ENCODE measurements at places on chromosomes 16 and 17.

GRCh38 chr17:77476931-77477805 lies 336.4 kb downstream of the SEC14L1 start:
- DNase-seq: peak; percentile 30

DNA sequence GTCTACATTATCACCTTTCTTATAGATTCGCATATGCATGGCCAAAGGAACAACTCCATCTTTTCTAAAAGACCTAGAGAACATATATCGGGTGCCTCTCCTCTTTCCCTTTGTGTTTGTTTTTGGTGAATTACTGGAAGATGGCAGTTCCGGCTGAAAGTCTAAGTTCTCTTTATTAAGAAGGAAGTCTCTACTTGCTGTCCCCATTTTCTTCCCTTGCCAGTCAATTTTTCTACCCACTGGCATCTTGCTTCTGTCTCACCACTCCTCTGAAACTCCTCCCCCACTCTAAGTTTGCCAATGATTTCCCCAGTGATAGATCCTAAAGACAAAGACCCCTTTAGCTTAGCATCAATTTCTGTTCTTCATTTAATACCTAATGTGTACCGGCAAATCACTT lies 93.9 kb upstream of the CORO6 start:
- no peak for DNase-seq

GRCh38 chr16:19909750-19910322 lies 25.2 kb upstream of the GPRC5B start:
- no peak for DNase-seq

- DNase-seq: peak; percentile 59
Measured at GRCh38 chr17:28916302-28916934, 13.5 kb upstream of the DHRS13 start.

GRCh38 chr17:1493291-1493980 lies 950 bp upstream of the MYO1C start:
- DNase-seq: no peak

DNA sequence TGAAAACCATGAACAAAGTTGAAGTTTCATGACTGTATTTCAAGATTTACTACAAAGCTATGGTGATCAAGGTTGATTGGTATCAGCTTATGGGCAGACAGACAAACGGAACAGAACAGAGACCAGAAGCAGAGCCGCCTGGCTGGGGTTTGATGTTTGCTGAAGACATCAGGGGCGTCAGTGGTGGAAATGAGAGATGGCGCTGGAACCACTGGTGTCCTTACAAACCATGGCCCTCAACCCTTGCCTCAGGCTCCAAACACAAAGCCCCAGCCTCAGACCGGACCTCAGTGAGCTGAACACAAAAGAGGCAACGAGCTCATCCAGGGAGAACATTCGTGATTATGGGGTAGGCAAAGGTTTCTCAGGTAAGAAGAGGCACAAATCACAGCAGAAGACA lies 113.0 kb upstream of the METRNL start:
- DNase-seq: no peak

GRCh38 chr16:86604436-86605193 lies 26.3 kb downstream of the FOXL1 start:
- DNase-seq: peak; percentile 35

DNA sequence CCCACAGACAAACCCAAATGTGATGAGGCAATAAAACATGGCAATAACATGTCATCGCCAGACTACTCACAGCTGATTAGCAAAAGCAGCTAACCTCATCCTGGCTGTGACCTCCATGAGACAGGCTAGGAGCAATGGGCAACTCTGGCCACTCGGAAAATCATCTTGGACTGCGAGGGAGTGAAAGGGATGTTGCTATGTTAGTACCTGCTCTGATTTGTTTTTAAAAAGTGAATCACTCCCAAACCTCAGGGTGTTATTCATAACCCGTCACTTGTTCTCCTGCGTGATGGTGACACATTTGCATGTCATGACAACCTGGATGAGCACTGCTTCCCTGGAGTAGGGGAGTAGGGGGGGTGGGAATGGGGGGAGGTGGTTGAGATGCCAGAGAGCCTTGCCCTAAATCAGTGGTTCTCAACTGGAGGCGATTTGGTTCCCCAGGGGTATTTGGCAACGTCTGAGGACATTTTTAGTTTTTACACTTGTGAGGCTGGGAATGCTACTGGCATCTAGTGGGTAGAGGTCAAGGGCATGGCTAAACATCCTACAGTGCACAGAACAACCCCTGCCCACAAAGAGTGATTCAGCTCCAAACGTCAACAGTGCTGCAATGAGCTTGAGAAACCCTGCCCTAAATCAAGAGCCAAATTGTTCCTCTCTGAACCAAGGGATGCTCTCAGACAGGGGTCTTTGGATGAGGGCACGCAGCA lies 241.7 kb downstream of the SOX9 start:
- no peak for DNase-seq

- DNase-seq: no peak
Measured at GRCh38 chr16:27321013-27321915, 7.5 kb downstream of the IL4R start.

DNA sequence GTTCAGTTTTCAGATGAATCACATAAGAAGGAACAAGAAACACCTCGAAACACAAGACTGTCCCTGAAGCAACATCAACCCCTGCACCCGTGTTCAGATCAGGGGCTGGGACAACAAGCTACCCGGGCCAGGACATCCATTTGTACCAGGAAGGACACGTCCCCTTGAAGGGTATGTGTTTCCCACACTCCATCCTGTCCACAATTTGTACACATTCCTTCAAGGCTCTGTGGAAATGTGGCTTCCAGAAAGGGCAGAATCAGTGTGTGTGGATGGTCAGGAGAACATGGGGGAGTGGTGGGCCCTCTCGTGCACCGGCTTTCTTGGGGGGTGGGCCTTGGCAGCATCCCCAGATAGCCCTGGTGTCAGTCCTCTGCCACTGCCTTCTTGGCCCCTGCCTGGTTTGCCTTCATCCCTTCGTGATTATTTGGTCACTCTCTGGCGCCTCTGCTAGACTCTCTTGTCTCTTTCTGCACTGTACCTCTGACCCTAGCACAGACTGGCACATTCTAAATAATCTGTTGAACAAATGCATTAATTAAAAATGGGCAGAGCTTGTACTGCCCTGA lies 10.3 kb downstream of the KIFC3 start:
- no peak for DNase-seq

GRCh38 chr17:78449983-78450595 lies 71.6 kb downstream of the PGS1 start:
- DNase-seq: no peak

DNA sequence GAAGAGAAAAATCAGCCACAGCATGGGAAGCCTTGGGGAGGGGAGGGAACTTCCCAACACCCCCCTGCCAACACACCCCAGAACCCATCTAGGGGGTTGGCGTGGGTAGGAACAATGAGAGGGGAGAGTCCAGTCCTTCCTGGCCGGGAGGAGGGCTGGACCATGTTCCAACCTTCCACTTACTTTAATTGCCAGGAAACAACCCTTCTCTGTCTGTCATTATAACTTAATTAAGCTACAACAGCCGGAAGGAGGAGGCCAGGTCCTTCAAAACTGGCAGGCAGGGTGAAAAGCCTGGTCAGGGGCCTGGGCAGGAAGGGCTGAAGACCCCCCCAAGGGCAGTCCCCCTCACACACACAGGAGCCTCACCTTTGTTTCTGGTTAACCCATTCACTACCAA lies 447.0 kb downstream of the SOX9 start:
- DNase-seq: no peak

Data from CD4-positive, alpha-beta T cell treated with Interleukin-2 at 100 ng/mL for 4 hours (primary cell).